ENCODE measurements at places on chromosomes 3 and 15. TPM values are rescaled to one million over a fixed set of nuclear protein-coding genes. Genes with fewer than 3 reads are reported as not detected.

EXD1 gene
- not detected for total RNA-seq

CILP gene
- 0.04 TPM for total RNA-seq

MASP1 gene
- not detected for total RNA-seq

BOC gene
- 8.2 TPM for total RNA-seq

NPAP1 gene
- not detected for total RNA-seq
